ENCODE measurements at places on chromosomes 12 and 14.

GRCh38 chr12:107567876-107568619, 117.6 kb upstream of the PWP1 start:
- no peak for DNase-seq

GRCh38 chr14:81385419-81385818, 14.7 kb downstream of the STON2 start:
- DNase-seq: no peak

DNA sequence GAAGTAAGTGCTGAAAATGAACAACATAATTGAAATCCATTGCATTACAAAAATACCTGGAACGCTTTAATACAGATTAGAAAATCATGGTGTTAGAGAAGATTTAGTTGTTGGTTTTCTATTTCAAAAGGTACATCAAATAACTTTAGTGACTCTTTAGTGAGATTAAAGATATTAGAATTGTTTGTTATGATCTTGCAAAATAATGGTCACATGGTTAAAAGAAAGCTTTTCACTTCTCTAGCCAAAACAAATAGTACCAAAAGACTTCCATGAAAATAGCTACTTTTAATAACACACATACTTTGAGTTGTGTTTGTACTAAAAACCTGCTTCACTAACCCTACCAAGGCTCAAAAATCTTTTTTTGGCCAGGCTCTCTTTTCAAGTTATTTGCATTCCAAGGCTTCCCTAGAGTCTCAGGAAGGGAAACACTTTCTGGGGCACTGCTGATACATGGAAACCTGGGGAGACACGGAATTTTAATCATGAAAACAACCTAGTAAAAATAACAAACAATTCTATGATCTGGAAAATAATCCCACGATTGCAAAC, at the start of gene SLCO1A2:
TSS of gene SLCO1A2 (minus strand) at position 147 of the 555 bp plus-strand sequence. CDS start 270 bp downstream, outside the sequence.
- DNase-seq: no peak

DNA sequence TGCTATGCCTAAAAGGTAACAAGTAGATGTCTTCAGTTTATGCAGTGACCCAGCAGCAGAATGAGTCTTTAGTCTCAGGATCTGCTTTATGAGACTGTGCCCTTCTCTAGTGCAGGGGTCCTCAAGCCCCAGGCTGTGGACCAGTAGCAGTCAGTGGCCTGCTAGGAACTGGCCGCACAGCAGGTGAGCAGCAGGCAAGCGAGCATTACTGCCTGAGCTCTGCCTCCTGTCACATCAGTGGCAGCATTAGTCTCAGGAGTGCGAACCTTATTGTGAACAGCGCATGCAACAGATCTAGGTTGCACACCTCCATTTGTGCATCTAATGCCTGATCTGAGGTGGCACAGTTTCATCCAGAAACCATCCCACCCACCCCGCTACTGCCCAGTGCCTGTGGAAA, 38.4 kb downstream of the LRP6 start:
- DNase-seq: no peak

DNA sequence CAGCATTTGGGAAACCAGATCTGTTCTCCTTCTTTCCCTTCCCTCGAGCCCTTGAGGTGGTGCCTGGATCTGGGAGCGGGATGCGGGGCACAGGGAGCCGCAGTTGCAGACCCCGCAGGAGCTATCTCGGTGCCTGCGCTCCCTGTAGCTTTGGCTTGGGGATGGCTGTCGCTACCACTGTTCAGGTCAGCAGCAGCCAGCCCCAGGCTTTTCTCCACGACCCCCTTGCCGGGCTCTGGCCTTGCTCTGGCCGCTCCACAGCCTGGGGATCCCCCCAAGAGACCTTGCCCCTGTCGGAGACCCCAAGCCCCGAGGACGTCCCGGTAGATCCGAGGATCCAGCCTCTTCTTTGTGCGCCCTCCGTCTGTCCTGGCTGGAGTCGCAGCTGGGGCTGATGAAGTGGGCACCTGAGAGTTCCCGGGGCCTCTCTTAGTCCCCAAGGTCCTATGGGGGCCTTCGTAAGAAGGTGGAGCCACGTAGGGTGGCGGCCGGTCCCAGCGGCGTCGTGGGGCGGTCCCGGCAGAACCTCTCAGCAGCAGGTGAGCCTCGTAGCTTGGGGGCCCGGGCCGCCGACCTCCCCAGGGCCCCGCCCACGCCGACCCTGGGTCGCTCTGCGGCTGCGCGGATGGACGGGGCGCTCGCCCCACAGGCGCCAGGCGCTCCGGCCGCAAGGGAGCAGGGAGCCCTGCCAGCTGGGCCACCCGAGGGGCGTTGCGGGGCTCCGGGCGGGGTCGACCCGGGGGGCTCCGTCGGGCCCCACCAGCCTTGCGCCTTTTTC, 1.3 kb downstream of the DDN start:
- DNase-seq: no peak

DNA sequence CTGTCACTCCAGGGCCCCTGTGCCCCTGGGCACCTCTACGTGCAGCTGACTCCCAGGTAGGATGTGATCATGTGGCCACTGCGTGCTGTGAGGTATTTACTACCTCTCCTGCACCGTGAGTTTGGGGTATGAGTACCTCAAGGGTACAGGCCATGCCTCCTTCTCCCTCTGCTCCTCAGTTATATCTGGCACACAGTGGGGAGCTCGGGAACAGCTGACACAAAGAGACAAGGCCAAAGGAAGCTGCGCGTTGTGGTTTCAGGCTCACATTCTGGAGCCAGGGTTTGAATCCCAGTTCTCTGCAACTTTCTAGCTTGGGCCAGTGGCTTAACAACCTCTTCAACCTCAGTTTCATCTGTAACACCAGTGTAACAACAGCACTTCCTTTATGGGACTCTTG, 7.8 kb upstream of the SLC6A12 start:
- DNase-seq: no peak
